ENCODE measurements at places on chromosomes 6 and 20.

DNA sequence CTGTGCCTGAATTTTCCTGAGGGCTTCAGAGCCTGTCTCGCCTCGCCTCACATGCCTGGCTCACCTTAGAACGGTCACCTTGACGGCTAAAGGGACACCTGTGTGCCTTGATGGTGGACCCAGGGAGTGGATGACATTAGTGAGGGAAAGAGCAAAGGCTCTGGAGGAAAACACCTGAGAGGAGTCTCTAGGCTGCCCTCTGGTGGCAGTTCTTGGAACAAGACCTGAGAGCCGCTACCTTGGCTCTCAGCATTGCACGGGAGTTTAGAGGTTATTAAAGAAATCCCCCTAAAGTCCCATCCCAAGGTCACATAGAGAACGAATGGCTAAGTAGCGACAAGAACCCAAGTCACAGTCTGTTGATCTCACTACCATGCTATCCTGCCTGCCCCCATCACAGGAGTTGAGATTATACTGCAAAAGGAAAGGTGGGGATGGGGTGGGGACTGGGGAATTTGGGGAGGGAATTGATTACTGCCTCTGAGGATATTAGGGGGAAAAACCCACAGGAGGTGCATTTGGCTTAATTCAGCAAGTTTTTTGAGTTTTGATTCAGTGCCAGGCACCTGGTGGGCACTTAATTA, 7.9 kb upstream of the CDSN start:
- DNase-seq = peak; percentile 66

- DNase-seq = no peak
Measured at GRCh38 chr6:92468066-92468465, 951.3 kb downstream of the EPHA7 start.

GRCh38 chr6:451847-452246, 60.3 kb downstream of the IRF4 start:
- DNase-seq = no peak

DNA sequence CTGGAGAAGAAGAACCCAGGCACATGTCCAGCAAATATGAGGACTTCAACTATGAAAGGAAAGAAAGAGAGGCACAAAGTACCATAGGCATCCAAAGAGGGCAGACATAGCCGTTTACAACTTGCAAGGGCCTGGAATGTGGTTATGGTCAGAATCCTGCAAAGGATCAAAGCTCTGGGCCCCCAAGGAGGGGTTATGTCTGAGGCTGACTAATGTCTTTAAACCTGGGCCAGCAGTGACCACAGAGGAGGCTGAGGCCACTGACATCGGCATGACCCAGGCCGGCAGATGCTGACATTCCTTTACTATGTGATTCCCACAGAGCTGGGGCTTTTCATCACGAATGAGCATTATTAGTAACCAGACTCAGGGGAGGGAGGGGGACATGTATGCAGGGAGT, 861.1 kb downstream of the DHX35 start:
- no peak for DNase-seq

- peak; percentile 31 for DNase-seq
Measured at GRCh38 chr6:138161338-138162110, at the start of gene ARFGEF3. Gene ARFGEF3, plus strand, starts transcription at chr6:138161939. Its CDS starts 148 bp downstream, at chr6:138162087.

Data from stimulated activated CD8-positive, alpha-beta memory T cell treated with anti-CD3 and anti-CD28 coated beads, Interleukin-2, amount 100 ng/mL, for 1 hour (primary cell).